ENCODE measurements at places on chromosomes 7 and 10.

DNA sequence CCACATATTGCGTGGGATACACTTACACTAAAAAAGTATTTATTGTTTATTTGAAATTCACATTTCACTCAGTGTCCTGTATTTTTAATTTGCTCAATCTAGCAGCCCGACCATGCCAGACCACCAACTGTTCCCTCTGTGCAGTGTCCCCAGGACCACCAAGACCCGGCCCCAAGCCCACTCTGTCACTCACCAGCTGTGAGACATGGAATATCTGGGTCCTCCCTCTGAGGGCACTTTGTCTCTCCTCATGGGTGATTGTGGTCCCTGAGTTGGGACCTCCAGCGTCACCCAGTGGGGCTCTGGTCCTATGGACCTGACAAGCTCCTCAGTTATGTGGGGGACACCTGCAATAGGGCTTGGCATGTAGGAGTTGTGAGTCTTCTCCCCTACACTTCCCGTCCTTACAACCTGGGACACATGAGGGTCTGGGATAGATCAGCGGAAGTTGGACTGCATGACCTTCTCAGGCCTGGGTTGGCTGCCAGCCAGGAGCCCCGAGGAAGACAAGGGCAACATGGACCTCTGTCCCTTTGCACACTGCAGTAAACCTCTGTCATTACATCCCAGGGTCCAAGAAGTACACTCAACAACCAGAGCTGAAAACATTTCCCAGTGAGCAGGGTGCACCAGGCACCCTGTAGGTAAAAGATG is 12.1 kb downstream of the C10orf71 start:
- DNase-seq = no peak

DNA sequence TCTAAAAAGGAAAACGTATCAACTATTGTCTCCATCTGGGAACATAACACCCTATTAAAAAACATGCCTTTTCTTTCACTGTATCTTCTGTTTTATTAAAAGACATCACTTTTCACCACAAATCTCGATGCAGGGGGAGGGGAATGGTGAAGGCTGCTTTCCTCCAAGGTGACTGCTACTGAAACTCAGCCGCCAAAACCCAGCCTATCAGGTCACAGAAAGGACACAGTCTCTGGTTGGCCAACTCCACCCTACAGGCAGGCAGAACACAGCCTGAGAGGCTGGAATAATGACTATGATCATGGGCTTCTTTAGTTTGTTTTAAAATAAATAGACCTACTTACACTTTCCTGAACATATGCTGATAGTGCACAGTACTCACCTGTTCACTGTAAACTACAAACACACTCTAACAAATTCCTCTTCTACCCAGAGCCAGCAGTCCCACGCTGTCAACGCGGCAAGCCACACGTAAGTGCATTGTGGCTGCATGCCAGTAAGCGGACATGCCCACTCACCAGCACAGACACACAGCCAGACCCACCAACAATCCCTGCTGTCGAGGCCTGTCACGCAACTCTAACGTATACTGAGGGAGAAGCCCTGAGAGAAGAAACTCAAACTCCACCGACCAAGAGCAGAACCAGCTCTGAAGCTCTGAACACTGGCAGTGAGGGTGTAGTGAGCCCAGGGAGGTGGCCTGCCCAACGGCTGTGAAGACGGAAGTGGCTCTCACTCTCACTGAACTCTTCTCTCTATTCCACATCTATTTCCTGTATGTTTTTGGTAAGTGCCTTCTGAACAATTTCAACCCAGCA is 41.8 kb downstream of the NCAPG2 start:
- peak; percentile 8 for DNase-seq

DNA sequence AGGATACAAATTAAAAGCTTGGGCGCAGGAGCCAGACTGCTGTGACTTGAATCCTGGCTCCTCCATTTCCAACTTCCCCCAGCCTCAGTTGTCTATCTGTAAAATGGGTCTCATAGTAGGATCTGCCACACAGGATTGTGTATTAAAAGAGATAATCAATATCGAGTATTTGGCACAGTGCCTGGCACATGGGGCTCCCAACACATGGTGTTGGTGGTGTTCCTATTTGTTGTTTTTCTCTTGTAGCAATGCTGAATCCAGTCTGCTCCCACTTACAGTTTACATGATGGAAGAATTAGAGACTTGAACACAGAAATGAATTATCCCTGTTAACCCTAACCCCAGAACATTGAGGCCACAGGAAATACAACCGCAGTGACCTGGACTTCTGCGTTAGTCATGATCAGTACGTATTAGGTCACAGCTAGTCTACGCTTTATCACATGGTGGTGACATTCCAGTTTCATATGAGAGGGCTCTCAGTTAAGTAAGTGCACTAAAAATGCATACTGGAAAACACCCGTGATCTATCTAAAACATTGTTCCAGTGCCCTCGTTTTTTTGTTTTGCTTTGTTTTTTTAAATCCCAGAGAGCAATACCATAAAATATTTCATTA is 169.5 kb upstream of the KLF14 start:
- no peak for DNase-seq

GRCh38 chr10:10552948-10553347 is 464.7 kb upstream of the CELF2 start:
- no peak for DNase-seq

DNA sequence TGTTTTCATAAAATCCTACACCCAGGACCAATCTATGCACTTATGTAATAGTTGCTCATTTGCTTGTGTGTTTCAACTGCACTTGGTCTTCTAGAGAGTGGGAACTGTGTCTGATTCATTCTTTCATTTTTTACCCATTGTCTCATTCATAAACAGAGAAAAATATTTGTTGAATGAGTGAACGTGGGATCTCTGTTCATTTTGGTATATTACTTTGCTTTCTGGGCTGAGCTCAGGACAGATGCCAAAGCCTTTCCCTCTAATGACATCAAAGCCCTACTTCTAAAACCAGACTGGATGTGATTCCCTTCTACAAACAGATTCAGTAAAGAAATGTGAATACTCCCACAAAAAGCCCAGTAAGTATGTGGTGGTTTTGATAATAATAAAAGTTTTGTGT is 145.2 kb downstream of the ST7 start:
- no peak for DNase-seq

DNA sequence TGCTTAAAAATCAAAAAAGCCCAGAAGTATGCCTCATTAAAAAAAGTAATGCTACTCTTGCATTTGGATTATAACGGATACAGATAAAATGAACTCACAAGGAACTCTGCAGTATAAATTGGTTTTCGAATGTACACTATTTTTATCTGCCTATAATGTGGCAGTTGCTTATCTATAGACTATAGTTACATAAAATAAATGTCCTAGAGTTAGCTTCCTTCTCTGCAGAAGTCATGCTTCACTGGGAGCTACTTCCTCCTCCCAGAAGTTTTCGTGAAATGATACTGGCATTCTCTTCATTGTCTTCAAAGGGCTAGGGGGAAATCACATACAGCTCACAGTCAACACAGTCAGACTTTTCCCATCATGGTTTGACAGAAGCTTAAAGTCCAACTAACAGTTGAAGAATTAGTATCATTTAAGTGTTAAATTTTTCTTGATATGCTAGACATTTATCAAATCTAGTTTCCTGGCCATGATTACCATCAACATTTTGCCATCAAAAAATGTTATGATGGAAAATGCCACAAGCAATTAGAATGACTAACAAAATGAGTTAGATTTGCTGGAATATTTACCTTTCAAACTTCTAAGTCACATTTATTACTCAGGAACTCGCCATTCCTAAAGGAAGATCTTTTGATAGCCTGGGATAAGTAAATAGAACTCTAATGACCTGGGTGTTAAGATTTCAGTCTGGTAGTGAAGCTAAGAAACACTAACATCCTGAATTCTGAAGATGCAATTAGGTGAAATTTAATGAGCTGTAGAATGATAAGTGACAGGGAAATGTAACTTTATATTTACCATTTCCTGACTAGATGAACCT is 87.3 kb upstream of the TRIL start:
- no peak for DNase-seq

DNA sequence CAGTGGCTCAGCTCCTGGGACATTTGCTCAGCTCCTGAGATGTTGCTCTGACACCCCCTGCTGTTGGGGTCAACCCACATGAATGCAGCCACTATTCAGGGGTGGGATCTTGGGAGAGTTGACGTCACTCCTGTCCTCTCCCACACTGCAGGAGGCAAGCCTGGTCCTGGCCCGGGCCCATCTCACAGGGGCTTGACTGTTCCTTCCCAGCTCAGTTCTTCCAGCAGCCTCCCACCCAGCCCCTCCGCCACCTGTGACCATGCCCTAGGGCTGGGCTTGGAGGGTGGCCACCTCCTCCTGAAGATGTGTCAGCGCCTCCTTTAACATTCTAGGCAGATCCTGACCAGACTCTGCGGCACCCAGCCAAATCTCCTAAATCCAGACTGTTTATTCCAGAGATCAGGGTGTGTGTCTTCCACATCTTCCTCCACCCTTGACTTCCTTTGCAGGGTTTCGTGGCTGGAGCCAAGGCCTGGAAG is 19.1 kb upstream of the OPALIN start:
- no peak for DNase-seq

GRCh38 chr10:124386186-124387077 is 32.3 kb downstream of the OAT start:
- DNase-seq = no peak

GRCh38 chr10:132897516-132898381 is 44.6 kb downstream of the CFAP46 start:
- DNase-seq = no peak

DNA sequence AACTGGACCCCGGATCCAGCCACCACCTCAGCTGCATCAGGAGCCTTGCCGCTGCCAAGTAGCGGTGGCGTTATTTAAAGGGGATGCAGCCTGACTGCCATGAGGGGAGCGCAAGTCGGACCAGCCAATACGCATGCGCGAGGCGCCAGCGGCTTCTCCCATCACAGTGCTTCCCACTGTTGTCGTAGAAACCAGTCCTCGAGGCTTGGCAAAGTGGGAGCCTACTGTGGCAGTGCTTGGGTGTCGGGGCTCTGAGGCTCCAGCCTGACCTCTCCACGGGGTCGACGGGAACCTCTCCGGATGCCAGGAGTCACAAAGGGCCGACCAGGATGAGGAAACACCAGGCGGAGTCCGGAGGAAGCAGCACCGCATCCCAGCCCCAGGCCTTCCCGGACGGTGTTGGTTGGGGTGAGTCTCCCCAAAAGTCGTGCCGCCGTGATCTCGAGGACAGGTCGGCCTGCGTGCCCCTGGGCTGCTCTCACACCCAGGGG is 369.6 kb downstream of the ZNF716 start:
- DNase-seq = no peak

GRCh38 chr10:80070057-80070456 is 8.4 kb upstream of the TMEM254 start:
- DNase-seq = no peak
